Transverse colon (tissue), 4 donors: ENCODE measurements at places on chromosomes 4 and X.

DNA sequence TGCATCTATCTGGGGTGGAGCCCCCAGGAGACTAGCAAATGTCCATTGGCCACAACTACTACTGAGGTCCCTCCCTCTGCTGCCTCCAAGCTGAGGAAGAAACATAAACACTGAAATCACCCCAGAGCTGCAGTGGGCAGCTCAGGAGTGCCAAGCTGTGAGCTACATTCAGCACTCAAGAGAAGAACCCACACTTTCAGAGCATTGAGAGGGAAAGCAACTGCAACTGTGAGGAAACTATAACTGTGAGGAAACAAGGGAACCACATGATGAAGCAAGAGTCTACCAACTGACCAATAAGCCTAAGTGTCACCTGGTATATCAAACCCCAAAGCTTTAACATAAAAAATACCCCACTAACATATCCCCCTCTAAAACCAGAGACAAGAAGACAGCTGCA, 373.5 kb upstream of the TACR3 start:
- no peaks in the 10 kb centered on the region for H3K36me3 ChIP-seq
- H3K27me3 ChIP-seq = no peaks in the 10 kb centered on the region

DNA sequence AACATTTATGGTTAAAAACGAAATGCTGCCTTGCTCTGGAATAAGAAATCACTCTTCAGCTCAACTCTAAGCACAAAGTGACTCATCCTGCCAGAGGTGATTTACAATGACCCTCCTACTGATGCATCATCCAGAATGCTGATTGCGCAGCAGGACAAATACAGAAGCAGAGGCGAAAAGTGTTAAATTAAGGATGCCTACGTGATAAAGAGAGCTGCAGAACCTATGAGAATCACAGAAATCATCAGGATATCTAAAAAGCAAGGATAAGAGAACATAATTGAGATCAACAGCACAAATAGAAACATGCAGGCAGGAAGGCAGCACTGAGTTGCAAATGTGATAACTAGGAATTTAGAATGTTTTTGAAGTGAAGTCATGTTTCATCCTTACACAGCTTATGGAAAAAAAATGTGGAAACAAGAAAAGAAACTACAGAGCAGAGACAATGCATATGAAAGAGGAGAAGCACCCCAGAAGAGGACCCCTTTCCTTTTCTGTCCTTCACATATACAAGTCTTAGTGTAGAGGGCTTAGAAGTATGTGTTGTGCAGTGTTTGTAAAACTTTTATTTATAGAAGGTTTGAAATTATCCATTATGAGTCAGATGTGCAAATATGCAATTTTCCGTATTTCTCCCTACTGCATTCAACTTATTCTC, 188.4 kb downstream of the SLC7A11 start:
- no peaks in the 10 kb centered on the region for H3K27me3 ChIP-seq
- H3K27ac ChIP-seq = peak overlapping the region; percentile 9
- no peaks in the 10 kb centered on the region for H3K4me1 ChIP-seq
- no peak for DNase-seq
- H3K36me3 ChIP-seq = no peaks in the 10 kb centered on the region
- H3K4me3 ChIP-seq = no peak overlapping the region

DNA sequence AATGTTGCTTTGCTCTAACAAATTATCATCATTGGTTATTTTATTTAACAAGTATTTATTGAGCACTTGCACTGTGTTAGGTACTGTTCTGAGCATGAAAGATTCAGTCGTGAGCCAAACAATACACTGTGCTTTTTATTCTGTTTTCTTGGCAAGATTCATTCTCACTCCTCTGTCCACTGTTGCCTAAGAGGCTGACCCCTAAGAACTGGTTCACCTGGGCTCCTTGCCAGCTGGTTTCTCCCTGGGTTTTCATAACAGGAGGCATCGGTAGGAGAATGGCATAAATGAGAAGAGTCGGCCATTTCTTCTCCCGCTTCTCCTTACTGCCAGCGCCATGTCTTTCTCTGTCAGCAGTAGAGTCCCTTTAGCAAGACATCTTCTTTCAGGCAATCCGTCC, 243.7 kb upstream of the DIAPH2 start:
- H3K4me3 ChIP-seq = no peak overlapping the region
- no peak for DNase-seq
- no peaks in the 10 kb centered on the region for H3K27me3 ChIP-seq
- no peak overlapping the region for H3K27ac ChIP-seq

- no peaks in the 10 kb centered on the region for H3K27me3 ChIP-seq
- no peak for DNase-seq
- H3K4me1 ChIP-seq = no peaks in the 10 kb centered on the region
- H3K27ac ChIP-seq = no peak overlapping the region
- H3K4me3 ChIP-seq = no peak overlapping the region
Measured at GRCh38 chr4:7621252-7622035, 186.7 kb upstream of the PSAPL1 start.

- no peak for DNase-seq
- no peaks in the 10 kb centered on the region for H3K36me3 ChIP-seq
- H3K27me3 ChIP-seq = no peaks in the 10 kb centered on the region
- no peak overlapping the region for H3K4me3 ChIP-seq
- no peaks in the 10 kb centered on the region for H3K4me1 ChIP-seq
Measured at GRCh38 chrX:136220540-136220939, 30.7 kb downstream of the MAP7D3 start.

GRCh38 chr4:112448306-112449132, 67.5 kb downstream of the NEUROG2 start:
- no peak overlapping the region for H3K4me3 ChIP-seq
- no peak for DNase-seq
- no peak overlapping the region for H3K27ac ChIP-seq

- DNase-seq = no peak
- H3K36me3 ChIP-seq = no peaks in the 10 kb centered on the region
- H3K4me1 ChIP-seq = peaks cover 45% of the 10 kb centered on the region
- no peaks in the 10 kb centered on the region for H3K27me3 ChIP-seq
- no peak overlapping the region for H3K4me3 ChIP-seq
Measured at GRCh38 chr4:76584241-76585152, 149.5 kb downstream of the SHROOM3 start.

GRCh38 chr4:40251366-40251765, 54.5 kb downstream of the RHOH start:
- no peaks in the 10 kb centered on the region for H3K36me3 ChIP-seq
- H3K27me3 ChIP-seq = no peaks in the 10 kb centered on the region
- no peak overlapping the region for H3K4me3 ChIP-seq
- H3K4me1 ChIP-seq = peaks cover 9% of the 10 kb centered on the region

- peak overlapping the region; percentile 88 for H3K27ac ChIP-seq
- no peaks in the 10 kb centered on the region for H3K27me3 ChIP-seq
- peaks cover 26% of the 10 kb centered on the region for H3K4me1 ChIP-seq
- no peaks in the 10 kb centered on the region for H3K36me3 ChIP-seq
Measured at GRCh38 chr4:141637565-141637964, 1.2 kb downstream of the IL15 start.
